Kasumi-1 (cell line): ENCODE measurements at places on chromosomes 3 and 15.

DNA sequence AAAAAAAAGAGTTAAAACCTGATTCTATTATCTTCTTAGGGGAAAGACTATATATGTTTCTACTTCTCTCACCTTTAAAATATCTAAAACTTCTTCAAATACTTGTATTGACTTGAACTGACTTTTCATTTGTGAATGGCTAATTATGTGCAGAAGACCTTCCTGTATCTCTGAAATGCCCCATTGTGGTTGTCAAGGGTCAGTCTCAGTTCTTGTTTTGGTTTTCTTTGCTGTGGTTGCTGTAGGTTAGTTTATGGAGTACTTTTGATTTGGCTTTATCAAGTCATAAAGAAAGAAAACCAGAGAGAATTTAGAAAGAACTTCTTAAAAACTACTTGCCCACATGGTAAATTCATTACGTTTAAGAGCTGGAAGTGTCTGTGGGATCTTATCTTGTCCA, 345.3 kb upstream of the POU1F1 start:
- DNase-seq, result no peak

DNA sequence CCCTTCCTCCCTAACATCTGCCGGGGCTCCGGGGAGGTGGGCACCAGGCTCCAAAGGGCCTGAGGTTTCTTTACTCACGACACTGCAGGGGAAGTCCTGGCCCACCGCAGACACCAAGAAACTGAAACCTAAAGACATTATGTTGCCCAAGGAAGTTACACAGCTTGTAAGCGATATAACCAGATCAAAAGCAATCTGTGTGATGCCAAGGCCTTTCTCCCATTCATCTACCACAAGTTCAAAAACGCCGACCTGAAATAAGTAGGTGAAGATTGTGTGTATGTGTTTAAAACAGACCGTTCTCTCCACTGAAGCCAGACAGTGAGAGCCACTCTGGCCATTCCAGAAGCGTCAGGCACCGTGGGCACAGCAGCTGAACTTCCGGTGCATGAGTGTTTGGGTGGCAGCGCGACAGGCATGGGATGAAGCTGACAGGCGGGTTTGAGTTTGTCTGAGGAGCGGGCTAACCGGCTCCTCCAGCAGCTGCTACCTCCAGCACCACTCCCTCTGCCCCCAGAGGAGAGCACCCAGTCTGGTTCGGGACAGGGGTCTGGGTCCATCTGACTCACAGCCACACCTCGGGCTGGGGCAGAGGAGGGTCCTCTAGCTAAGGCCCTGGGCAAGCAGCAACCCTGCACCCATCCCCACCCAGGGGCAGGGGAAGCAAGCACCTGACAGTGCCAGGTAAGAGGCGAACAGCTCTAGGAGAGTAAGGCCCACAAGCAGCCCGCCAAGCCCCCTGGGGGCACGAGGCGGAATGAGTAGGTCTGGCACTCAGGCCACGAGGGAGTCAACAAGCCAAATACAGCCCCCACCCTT, 1.3 kb downstream of the TNK2 start:
- DNase-seq, result peak; percentile 55

GRCh38 chr15:89364741-89365450, 30.3 kb upstream of the POLG start:
- DNase-seq, result no peak

- DNase-seq, result no peak
These were observed 42.1 kb downstream of the ABTB1 start for GRCh38 chr3:127714866-127715265.

GRCh38 chr3:190435618-190436017, 14.1 kb downstream of the TMEM207 start:
- no peak for DNase-seq

DNA sequence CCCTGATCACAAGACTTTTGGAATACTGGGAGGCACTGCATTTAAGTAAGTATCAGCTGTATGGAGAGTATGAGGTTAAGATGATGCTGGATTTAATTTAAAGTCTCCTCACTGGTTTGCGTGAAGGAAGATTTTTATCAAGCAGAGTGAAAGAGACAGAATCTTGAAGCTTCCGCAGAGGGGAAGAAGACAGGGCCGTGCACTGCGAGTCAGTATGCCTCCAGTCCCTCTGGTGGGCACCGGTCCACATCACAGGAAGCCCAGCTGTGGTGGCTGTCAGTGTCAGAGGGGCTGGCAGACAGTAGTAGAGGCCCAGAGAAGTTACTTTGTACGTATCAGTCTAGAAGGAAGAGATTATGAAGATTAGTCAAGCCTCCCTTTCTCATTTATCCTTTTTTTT, 379.0 kb upstream of the TPRG1 start:
- DNase-seq, result no peak

- DNase-seq, result no peak
These were observed 52.6 kb downstream of the IQCH start for GRCh38 chr15:67307156-67307555.

GRCh38 chr3:453106-453505, 256.5 kb downstream of the CHL1 start:
- DNase-seq, result no peak

DNA sequence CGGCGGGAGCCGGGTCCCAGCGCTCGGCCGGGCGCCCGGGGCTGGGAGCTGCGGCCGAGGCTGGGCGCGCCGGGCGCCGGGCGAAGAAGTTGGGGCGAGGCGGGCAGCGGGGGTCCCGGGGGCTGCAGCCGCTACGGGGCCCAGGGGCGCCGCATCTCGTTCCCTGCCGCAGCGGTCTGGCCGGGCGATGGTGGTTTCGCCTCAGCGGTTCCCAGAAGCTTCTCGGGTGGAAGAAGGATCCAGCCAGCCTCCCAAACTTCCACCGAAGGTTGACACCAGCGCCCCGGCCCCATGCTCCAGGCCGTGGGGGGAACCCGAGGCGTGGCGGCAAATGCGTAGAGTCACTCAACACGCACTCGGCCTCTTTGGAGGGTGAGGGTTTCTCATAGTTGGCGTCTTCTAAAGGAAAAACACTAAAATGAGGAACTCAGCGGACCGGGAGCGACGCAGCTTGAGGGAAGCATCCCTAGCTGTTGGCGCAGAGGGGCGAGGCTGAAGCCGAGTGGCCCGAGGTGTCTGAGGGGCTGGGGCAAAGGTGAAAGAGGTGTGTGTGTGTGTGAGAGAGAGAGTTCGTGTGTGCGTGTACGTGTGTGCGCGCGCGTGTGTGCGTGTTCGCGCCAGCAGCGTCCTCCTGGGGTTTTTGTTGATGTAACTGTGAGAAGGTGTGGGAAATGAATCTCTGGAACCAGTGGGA, 940 bp downstream of the BOC start:
- peak; percentile 53 for DNase-seq

DNA sequence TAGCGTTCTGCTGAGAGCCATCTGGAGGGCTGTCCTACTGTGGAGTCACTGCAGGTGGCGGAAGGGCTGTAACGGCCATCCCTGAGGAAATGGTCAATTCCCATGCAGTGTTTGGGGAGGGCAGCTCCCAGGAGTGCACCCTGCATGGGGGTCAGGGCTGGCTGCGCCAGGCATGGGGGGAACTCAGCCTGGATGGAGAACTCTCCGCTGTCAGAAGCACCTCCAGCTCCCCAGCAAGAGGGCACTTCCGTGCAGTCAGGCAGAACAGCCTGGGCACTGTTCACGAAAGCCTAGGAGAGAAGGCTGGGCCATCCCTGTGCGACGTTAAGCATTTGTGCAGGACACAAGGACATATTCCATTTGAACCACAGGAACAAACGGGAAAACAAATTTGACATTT, 105.2 kb downstream of the LRIG1 start:
- no peak for DNase-seq

- DNase-seq, result no peak
These were observed 47.2 kb downstream of the LIMD1 start for GRCh38 chr3:45641756-45642155.

- no peak for DNase-seq
These were observed 4.7 kb upstream of the BNC1 start for GRCh38 chr15:83289160-83289559.

DNA sequence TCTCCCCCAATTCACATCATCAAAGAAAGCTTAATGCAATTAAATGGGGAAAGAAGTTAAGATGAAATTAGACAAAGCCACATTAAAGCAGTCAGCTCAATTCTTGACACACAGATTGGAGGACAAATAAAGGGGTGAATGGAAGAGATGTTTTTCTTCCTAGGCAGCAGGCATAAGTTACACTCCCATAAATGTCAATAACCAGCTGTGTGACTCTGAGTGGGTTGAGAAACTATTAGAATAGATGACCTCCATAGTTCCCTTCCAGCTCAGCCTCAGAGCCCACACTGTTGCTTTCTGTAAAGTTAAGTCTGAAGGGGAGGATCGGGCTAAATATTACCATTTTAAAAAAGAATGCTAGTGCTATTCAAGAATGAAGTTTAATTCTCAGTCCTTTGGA, 71.0 kb downstream of the THBS1 start:
- no peak for DNase-seq

GRCh38 chr3:122112754-122113153, 57.6 kb downstream of the CD86 start:
- DNase-seq, result peak; percentile 19
